NCI-H526 (cell line): ENCODE measurements at places on chromosomes 7 and 10.

DNA sequence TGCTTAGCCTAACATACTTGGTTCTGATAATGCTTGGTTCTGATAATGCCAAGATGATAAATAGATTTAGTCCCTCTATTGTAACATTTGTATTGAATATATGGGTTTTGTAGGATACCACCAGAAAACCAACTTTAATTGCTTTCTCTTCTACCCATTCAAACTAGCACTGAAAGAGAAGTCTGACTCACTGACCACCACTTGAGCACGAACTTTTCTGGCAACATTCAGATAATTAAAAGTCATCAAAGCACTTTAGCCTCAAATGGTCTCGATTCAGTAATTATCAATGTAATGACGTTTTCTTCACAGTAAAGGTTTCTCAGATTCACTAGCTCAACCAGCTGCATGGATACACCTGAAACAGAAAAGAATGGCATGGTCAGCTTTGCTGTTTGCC, 63.0 kb downstream of the HDAC9 start:
- DNase-seq, result no peak

DNA sequence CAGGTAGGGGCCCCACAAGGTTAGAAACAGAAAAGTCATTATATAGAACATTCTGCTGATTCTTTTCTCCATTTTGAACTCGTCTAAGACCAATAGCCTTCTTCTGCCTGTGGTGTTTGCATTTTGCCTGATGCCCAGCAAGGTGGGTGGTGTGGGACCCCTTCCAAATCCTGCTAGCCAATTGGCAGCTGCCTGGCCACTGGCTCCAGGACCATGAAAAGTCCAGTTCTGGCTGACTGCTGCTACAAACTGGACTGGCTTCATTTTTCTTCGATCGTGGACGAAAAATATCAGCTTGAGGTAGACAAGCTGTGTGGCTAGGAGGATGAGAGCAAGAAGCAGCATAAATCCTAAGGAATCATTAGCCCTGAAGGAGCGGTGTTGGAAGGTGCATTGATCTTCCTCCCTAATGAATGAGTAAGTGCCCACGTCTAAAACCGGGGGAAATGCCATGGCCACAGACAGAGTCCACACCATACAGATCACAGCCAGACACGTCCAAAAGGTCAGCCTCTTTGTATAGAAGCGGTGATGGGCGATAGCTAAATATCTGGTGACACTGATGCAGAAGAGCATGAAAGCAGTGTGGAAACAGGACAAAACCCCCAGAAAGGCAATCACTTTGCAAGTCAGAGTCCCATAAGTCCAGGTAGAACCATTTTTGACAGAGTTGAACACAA, 2.7 kb downstream of the GPR85 start:
- DNase-seq, result no peak

DNA sequence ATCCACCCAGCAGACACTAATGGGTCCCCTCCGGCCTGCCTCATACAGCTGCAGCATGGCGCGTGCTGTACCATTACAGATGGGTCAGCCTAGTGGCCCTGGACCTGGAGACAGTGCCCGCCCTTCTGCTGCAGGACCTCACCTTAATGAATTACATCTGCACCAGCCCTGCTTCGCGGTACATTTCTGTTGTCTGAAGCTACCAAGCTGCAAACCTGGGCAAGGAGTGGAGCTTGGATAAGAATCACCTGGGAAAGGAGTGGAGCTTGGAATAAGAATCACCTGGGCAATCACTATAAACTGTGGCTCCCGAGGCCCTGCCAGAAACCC, 33.0 kb upstream of the EN2 start:
- no peak for DNase-seq

- DNase-seq, result no peak
Observed at GRCh38 chr7:155878674-155879073, 66.4 kb upstream of the SHH start.
